ENCODE measurements at places on chromosomes 3 and 15. TPM values are rescaled to one million over a fixed set of nuclear protein-coding genes. Genes with fewer than 3 reads are reported as not detected.

GRCh38 chr3:168730073-168730472, 634.3 kb upstream of the GOLIM4 start:
- DNase-seq, result no peak

DNA sequence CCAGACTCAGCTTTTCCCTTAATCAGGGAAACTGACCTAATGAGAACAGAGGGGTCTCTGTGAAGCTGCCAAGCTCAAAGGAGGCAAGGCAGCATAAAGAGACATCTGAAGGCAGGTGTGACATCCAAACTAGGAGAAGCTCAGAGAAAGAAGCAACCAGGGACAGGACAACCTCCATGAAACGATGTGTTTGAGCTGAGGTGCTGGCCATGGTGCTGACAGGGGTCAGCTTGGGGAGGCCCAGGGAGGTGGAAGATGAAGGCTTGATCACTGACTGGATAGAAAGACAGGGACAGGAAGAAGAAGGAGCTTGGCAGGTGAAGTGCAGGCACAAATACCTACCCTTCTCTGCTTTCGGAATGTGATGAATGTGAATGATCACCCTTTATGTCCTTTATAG, 179.5 kb upstream of the NSMCE3 start:
- no peak for DNase-seq

GRCh38 chr15:44654858-44655257, 8.6 kb downstream of the SPG11 start:
- DNase-seq, result peak; percentile 44

The FBXO40 gene
- total RNA-seq, result not detected

- DNase-seq, result no peak
Observed at GRCh38 chr15:93247466-93248121, 158.6 kb upstream of the RGMA start.

DNA sequence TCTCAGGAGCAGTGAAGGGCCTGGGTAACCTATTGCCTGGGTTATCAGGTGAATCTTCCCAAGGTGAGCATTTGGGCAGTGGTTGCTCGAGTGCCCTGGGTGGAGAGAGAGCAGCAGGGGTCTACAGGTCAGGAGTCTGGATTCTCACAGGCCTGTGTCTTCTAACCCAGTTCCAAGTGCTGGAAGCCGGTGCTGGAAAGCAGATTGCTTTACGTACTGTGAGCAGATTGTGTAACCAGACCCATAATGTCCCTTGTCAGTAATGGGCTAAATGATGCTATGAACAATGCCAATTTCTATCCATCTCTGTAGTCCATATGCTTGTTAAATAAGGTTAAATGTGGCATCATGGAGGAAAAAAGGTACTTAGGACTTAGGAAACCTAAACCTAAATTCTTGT, 106.5 kb downstream of the TPRG1 start:
- DNase-seq, result no peak

- DNase-seq, result no peak
Observed at GRCh38 chr3:5390221-5390620, 202.7 kb downstream of the EDEM1 start.

The HHLA2 gene
- total RNA-seq, result not detected

The MYRIP gene
- not detected for total RNA-seq

The CAND2 gene
- total RNA-seq, result 8.2 TPM

The SCG5 gene
- 3.1 TPM for total RNA-seq

The SLC12A1 gene
- total RNA-seq, result not detected

Measured in A673 (cell line).